NCI-H69 (cell line): ENCODE measurements at places on chromosomes 3 and 15.
A peak's percentile ranks its signal among the peaks of the same experiment; 100 is the strongest.

GRCh38 chr3:4928277-4928789, 50.9 kb upstream of the BHLHE40 start:
- DNase-seq = peak; percentile 4

GRCh38 chr3:38327335-38328009, 19.1 kb upstream of the XYLB start:
- no peak for DNase-seq

DNA sequence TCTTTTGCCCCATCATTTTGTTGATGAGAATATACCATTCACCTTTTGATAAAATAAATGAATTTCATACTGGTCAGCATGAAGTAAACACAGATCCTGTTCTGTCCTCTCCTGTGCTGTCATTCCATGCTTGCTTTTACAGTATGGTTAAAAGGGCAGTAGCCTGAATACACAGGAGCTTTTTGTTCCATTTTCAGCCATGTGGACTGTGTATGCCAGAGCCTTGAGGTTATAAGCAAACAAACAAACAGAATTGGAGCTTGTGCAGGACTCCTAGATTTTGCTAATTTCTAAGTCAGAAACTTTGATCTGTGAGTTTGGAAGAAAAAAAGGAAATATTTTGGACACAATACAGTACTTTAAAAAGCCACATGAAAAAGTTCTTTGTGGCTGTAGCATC, 91.9 kb downstream of the LRRC28 start:
- DNase-seq = no peak

GRCh38 chr3:104987859-104988258, 378.9 kb upstream of the ALCAM start:
- no peak for DNase-seq

GRCh38 chr3:59872128-59872527, 822.3 kb upstream of the CFAP20DC start:
- DNase-seq = no peak

DNA sequence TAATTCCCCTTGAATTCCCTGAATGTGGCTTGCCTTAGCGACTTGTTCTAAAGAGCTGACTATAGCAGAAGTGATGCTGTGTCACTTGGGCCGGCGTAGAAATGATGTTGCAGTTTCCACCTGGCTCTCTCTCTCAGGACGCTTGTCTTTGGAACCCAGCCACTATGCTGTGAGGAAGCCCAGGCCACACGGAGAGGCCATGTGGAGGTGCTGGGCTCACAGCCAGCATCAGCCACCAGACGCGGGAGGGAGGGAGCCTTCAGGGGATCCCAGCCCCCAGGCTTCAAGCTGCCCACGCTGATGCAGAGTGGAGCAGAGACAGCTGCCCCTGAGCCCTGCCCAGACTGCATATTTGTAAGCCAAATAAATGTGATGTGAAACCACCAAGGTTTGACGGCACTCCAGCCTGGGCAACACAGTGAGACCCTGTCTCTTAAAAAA, 18.6 kb downstream of the RNU5B-1 start:
- peak; percentile 95 for DNase-seq

DNA sequence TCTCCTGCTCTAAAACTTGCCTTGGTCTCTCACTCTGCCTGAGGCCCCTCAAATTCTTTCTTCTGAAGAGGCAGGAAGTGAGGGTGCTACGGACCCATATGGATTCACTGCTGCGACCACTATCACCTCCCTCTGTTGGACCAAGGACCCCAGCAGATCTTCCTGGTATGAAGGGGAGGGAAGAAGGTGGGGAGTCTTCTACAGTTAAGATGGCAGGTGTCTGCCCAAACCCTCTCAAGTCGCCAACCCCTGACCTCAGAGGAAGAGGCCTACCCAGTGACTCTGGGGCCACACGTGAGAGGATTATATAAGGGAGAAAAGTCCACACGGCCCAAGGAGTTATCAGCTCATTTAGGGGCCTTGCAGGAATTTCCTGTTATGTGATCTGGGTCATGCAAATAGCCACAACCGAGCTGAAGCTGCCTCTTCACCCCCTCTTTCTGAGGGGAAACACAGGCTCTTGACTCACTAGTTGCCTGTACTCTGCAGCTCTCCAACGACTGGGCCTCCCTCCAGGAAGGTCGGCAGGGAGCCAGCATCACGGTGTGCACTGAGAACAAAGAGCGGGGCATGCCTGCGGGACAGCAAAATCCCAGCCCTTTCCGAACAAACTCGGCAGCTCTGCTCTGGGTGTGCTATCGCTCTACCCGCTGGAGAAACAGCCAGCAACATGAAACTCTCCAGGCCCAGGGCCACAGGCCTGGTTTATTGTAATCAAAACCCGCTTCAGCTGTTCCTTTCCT, 116.0 kb downstream of the XXYLT1 start:
- peak; percentile 16 for DNase-seq
